ENCODE measurements at places on chromosomes 13 and 19. TPM values are rescaled to one million over a fixed set of nuclear protein-coding genes. Genes with fewer than 3 reads are reported as not detected.

Gene LILRA1
- total RNA-seq: not detected

DNA sequence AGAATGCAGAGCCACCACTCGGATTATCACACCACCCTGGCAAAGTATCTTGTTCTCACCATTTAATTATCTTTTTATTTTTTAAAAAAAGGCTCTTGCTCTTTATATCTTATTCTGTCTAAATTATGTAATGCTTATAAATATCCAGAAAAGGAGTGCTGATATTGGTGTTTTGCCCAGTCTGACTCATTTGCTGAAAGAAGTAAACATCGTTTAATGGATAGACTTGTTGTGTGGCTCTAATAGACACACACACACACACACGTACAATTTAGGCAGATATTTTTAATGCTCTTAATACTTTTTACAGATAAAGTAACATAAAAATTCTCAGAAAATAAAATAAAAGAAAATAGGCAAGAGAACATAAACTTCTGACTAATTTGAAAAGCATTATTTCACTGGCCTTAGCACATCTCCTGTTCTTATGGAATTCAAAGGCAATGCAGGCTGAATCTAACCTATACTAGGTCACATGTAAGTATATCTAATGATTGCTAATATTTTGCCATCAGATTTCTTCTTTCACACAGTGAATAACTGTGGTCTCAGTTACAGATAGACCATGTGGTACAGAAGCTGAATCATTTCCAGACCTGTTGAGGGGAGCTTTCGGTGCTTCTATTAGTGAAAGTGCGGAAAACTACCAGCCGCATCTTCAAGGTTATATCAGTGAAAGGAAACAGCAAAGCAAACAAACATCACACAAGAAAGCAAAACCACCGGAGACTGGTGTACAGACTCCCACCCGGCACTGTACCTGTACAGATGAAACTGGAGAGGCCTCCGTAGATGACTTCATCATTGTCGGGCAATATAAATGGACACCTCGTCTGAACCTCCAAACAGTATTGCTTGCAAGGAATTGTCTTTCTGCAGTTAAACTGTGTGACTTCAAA, 642.1 kb upstream of the ARGLU1 start:
- DNase-seq: no peak

DNA sequence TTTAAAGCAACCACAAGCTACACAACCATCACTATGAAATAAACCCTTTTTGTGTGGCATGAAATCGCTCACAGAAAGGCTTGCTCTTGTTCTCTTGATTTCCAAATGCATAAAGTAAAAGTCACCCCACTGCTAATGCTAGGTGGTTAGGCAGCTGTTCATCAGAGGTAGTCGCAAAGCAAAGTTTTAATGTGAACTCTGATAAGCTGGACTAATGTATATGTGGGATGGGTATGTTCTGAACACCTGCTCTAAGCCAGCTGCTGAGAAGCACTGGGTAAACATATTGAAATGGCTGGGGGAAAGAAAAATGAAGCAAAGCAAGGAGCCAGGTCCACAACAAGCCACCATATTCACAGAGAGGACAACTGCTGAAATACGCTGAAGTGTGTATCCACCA, 142.3 kb downstream of the KLF12 start:
- no peak for DNase-seq

- no peak for DNase-seq
These were observed 31.6 kb upstream of the TSHZ3 start for GRCh38 chr19:31380854-31381253.

- no peak for DNase-seq
These were observed 7.5 kb downstream of the ZNF440 start for GRCh38 chr19:11821474-11822109.

DNA sequence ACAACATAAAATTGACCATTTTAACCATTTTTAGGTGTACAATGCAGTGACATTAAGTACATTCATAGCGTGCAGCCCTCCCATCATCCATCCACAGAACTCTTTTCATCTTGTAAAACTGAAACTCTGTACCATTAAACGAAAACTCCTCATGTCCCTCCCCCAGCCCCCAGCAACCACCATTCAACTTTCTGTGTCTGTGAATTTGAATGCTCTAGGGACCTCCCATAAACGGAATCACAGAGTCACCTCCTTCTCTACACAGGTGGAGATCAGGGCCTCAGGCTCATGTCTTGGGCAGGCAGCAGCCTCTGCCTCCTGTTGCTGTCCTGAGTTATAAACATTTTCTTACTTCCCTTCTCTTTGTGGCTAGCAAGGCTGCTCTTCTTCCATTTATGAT, 7.3 kb upstream of the CCNE1 start:
- no peak for DNase-seq

DNA sequence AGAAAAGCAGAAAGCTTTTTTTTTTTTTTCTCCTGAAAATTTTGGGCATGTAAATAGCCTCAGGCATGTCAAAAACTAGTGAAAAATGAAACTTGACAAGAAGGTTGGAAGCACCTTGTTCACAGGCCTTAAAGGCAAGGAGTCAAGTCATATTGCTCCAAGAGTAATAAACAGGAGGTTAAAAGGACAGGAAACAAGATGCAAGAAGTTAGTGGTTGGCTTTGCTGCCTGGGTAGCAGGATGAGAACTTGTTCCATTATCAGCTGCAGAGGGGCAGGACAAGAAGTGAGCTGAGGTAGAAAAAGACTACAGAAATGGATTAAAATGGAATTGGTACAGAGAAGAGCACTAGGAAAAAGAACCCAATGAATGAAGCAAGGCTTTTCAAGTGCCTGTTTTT, 242.6 kb downstream of the DCT start:
- no peak for DNase-seq

Gene C2CD4C
- 7.2 TPM for total RNA-seq

Gene ZNF491
- total RNA-seq: 8.8 TPM

GRCh38 chr19:48686088-48686487, 9.7 kb upstream of the FUT2 start:
- no peak for DNase-seq

GRCh38 chr19:1217366-1217765, 11.8 kb downstream of the STK11 start:
- no peak for DNase-seq

DNA sequence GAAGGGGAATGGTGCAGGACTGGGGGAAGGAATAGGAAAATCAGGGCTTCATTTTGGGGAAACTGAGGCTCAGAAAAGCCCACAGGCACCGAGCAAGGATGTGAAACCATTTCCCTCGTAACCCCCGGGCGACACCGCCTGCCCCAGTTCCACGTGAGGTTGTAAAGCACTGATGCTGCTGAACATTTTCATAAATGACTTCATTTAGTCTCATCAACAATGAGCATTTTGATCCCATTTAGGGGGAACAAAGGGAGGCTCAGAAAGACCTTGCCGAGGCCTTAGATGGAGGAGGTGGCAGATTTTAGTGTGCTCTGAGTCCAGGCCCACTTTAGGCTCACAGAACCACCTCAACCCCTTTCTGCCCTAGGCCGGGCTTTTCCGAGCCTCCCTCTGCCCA, 20.5 kb upstream of the FBXO27 start:
- DNase-seq: no peak

DNA sequence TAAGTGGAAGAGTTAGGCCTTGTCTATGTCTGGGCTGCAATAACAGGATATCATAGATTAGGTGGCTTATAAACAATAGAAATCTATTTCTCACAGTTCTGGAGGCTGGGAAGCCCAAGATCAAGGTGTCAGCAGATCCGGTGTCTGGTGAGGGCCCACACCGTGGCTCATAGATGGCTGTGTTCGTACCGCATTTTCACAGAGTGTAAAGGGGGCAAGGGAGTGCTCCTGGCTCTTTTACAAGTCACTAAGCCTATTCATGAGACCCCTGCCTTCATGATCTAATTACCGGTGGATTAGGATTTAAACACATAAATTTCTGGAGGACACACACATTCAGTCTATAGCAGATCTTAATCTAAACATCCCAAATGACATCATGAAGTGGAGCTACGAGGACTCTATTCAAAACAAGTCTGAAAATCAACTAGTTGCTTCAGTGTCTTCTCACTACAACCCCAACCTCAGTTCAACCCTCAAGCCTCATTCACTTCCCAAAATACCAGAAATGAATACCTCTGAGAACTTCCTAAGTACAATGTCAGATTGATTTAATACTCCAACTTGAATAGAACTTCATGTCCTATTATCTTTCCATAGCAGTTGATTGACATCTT, 23.5 kb downstream of the ENOX1 start:
- DNase-seq: no peak

- no peak for DNase-seq
These were observed 12.0 kb downstream of the TFDP1 start for GRCh38 chr13:113596321-113597200.

Gene SOHLH2
- not detected for total RNA-seq

DNA sequence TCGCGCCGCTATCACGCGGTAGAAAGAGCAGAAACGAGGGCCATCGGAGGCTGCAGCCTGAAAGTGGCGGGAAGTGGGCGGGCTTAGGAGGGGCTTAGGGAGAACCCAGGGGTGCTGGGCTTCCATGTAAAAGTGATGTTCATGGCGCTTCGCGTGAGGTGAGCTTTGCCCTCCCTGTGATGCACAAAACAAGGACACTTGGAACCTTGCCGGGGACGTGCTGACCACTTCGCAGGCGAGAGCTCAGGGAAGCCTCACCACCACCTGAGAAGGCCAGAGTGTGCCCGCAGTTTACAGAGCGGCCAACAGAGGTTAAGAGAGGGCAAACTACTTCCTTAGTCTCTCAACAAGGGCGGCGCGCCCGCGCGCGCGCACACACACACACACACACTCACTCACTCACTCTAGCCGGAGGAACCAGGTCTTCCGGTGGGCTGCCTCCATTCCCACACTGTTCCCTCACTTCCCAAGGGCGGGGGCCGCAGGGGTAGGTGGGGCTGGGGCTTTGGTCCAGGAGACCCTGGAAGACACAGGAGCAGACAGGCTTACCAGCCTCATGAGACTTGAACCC, 651 bp downstream of the GAPDHS start:
- no peak for DNase-seq

Gene LACC1
- 11.8 TPM for total RNA-seq

Gene SELENOV
- total RNA-seq: 1.1 TPM

All from type B pancreatic cell (in vitro differentiated cells).